ENCODE measurements at places on chromosomes 3 and 15. TPM values are rescaled to one million over a fixed set of nuclear protein-coding genes. Genes with fewer than 3 reads are reported as not detected.

GRCh38 chr15:56963126-56963525 is 44.7 kb downstream of the TCF12 start:
- H3K4me1 ChIP-seq = peaks cover 32% of the 10 kb centered on the region
- DNase-seq = no peak
- no peak overlapping the region for H3K4me3 ChIP-seq
- no peaks in the 10 kb centered on the region for H3K27me3 ChIP-seq

- no peak overlapping the region for H3K4me3 ChIP-seq
- DNase-seq = no peak
- H3K4me1 ChIP-seq = peaks cover 24% of the 10 kb centered on the region
- no peak overlapping the region for H3K27ac ChIP-seq
These were observed 146.5 kb downstream of the FILIP1L start for GRCh38 chr3:99967796-99968195.

DNA sequence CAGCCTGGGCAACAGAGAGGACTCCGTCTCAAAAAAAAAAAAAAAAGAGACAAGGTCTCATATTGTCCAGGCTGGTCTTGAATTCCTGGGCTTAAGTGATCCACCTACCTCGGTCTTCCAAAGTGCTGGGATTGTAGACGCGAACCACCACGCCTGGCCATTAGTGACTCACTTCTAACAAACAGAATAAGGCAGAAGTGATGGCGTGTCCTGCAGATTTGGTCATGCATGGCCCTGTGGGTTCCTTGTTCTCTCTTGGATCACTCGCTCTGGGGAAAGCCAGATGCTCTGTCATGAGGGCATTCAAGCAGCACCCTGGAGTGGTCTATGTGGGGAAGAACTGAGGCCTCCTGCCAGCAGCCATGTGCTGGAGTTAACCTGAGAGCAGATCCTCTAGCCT is 27.4 kb upstream of the TJP1 start:
- no peak overlapping the region for H3K4me3 ChIP-seq
- H3K27ac ChIP-seq = no peak overlapping the region
- no peaks in the 10 kb centered on the region for H3K36me3 ChIP-seq
- no peaks in the 10 kb centered on the region for H3K4me1 ChIP-seq

DNA sequence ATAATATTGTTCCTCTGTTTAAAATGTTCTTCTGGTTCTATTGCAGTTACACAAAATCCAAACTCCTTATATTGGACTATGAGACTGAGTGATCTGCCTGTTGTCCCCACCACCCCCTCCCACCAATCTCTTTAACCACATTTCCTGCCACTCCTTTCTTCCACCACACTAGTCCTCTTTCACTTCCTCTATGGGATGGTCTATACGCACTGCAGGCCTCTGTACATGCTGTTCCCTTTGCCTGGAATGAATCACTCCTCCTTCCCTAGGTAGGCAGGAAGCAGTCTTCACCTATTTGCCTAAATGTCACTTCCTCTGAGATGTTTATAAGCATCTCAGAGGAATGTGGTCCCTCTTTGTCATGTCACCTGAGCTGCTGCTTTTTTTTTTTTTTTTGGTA is 4.0 kb downstream of the MAP2K1 start:
- H3K36me3 ChIP-seq = no peaks in the 10 kb centered on the region
- peaks cover 34% of the 10 kb centered on the region for H3K4me1 ChIP-seq
- DNase-seq = no peak
- no peaks in the 10 kb centered on the region for H3K27me3 ChIP-seq
- no peak overlapping the region for H3K27ac ChIP-seq

GRCh38 chr15:101114166-101114565 is 137.7 kb downstream of the CHSY1 start:
- peaks cover 4% of the 10 kb centered on the region for H3K4me1 ChIP-seq
- H3K27ac ChIP-seq = no peak overlapping the region
- no peak overlapping the region for H3K4me3 ChIP-seq
- H3K27me3 ChIP-seq = no peaks in the 10 kb centered on the region
- H3K36me3 ChIP-seq = no peaks in the 10 kb centered on the region

DNA sequence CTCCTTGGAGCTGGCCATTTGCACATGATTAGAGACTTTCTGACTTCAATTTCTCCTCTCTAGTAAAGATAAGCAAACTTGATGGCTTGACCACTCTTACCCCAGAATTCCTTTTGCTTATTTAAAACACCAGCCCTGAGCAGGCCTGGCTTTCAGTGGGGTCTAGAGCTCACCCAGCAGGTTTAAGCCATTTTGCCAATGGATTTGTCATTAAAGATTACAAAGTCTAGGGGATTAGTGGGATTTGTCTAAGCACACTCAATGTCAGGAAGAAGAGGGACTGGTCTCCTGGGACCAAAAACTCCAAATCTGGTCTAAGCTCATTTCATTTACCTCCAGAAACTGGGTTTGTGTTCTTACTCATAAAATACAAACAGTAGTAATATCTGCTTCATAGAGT is 57.3 kb upstream of the SNTN start:
- H3K36me3 ChIP-seq = no peaks in the 10 kb centered on the region
- no peaks in the 10 kb centered on the region for H3K4me1 ChIP-seq
- H3K27me3 ChIP-seq = no peaks in the 10 kb centered on the region
- H3K27ac ChIP-seq = no peak overlapping the region

- no peak for DNase-seq
- H3K4me3 ChIP-seq = no peak overlapping the region
- H3K4me1 ChIP-seq = no peaks in the 10 kb centered on the region
These were observed 9.2 kb upstream of the ACSBG1 start for GRCh38 chr15:78243491-78243941.

DNA sequence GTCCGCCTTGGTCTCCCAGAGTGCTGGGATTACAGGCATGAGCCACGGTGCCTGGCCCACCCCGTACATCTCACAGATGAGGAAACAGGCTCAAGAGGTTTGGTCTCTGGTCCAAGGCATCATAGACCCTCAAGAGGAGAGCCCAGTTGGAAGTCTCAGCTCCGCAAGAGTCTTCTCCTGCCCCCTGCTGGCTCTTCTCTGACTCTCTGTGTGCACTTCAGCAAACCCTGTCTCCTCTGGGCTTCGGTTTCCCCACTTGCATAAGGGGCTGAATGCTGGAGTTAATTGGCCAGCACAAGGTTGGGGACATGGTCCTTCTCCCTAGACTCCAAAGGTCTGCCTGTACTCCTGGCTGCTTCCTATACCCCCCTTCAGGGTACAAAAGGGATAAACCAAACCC is 3.9 kb downstream of the MST1R start:
- no peaks in the 10 kb centered on the region for H3K4me1 ChIP-seq
- no peak for DNase-seq
- H3K36me3 ChIP-seq = no peaks in the 10 kb centered on the region
- no peak overlapping the region for H3K4me3 ChIP-seq

DNA sequence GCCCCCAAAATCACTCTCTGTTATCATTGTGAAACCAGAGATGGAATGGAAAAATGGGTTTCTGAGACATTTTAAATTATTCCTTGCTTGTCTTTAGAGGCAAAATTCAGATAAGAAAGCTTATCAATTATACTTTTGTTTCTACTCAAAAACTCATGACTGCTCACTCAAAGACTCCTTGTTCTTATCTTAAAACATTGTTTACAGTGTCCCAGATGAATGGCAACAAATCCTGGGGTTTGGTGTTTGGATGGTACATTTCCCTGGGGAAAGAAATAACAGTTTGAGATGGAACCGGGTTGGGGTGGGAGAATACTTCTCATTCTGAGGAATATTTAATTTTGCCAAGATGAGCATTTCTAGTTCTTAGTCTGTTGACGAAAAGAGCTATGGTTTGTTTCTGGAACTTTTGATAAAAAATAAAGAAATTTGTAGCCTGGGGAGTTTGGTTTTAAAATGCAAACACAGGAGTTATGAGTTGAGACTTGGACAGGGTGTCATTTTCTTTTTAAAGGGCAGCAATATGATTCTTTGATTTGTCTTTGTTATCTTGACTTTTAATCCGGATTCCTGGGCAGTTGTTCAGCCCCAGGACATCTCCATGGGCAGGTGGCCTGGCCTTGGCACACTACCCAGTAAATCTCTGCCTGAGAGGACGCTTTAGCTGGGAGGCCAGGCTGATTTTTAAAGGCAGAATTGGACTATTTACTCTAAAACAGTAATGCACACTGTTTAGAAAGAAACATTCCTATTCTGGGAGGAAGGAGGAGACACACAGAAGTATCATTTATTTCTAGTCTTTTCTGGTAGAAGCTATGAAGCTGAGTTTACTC is 32.4 kb downstream of the BTD start:
- H3K27ac ChIP-seq = peak overlapping the region; percentile 9
- H3K36me3 ChIP-seq = no peaks in the 10 kb centered on the region
- no peaks in the 10 kb centered on the region for H3K4me1 ChIP-seq
- no peak overlapping the region for H3K4me3 ChIP-seq
- DNase-seq = no peak

GRCh38 chr3:52533623-52534280 is at the start of gene NT5DC2:
Gene NT5DC2, minus strand, starts transcription at chr3:52533857. Its CDS starts 120 bp downstream, at chr3:52533737.
- H3K4me1 ChIP-seq = no peaks in the 10 kb centered on the region
- peaks cover under 1% of the 10 kb centered on the region for H3K36me3 ChIP-seq
- peak within 1 kb of the TSS; percentile 93 for H3K27ac ChIP-seq
- DNase-seq = peak; percentile 70
- H3K27me3 ChIP-seq = no peaks in the 10 kb centered on the region
- H3K4me3 ChIP-seq = peak within 1 kb of the TSS; percentile 50

DNA sequence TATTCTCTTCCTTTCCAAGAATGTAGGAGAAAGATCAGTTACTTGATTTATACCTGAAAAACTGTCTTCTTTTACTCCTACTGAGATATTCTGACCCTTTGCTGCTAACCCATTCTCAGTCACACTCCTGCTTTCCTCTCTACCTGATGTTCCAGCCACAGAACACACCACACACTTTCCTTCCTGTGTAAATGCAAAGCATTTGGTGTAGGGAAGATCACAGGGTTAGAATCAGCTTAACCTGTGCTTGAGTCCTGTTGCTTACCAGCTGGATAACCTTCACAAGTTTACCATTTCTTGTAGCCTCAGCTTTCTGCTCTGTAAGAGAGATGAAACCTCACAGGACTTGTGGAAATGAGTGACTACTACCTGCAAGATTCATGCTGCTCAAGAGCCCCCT is 489.8 kb upstream of the GOLIM4 start:
- H3K27ac ChIP-seq = no peak overlapping the region
- no peaks in the 10 kb centered on the region for H3K36me3 ChIP-seq
- no peak for DNase-seq
- no peaks in the 10 kb centered on the region for H3K27me3 ChIP-seq

- DNase-seq = no peak
- no peaks in the 10 kb centered on the region for H3K36me3 ChIP-seq
- no peaks in the 10 kb centered on the region for H3K4me1 ChIP-seq
- no peaks in the 10 kb centered on the region for H3K27me3 ChIP-seq
These were observed 87.9 kb upstream of the LINGO1 start for GRCh38 chr15:77720655-77721054.

- no peaks in the 10 kb centered on the region for H3K36me3 ChIP-seq
- no peak overlapping the region for H3K27ac ChIP-seq
- no peak overlapping the region for H3K4me3 ChIP-seq
These were observed 173.5 kb downstream of the OR4M2 start for GRCh38 chr15:22253676-22254408.

- no peaks in the 10 kb centered on the region for H3K27me3 ChIP-seq
- no peak overlapping the region for H3K4me3 ChIP-seq
- H3K36me3 ChIP-seq = peaks cover 4% of the 10 kb centered on the region
- peak overlapping the region; percentile 81 for H3K27ac ChIP-seq
These were observed 74.9 kb downstream of the DAPK2 start for GRCh38 chr15:63971427-63971805.

DNA sequence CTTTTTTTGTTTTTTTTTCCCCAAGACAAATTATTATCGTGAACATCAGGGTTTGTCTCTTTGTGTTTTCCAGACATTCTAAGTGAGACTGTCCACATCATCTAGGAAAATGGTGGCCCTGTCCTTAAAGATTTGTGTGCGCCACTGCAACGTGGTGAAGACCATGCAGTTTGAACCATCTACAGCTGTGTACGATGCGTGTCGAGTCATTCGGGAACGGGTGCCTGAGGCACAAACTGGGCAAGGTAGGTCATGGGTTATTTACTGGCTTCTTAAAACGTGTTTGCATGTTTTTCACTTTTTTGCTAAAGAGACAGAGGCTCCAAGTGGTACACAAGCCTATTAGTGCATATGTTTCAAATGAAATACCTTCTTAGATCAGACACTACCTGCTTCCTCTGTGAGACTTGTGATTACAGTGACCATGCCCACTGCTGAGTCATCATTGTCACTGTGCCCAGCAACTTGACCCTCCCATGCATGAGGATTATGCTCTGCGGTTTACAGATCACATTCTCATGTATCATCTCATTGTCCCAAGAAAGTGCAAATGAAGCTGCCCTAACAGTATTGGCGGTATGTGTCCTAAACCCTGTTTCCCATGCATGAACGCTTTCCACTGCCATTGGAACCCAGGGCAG is 395.2 kb upstream of the TPM1 start:
- H3K27me3 ChIP-seq = no peaks in the 10 kb centered on the region
- H3K4me1 ChIP-seq = no peaks in the 10 kb centered on the region
- no peak for DNase-seq
- no peak overlapping the region for H3K27ac ChIP-seq
- no peak overlapping the region for H3K4me3 ChIP-seq
- peaks cover 4% of the 10 kb centered on the region for H3K36me3 ChIP-seq

GRCh38 chr15:59276225-59277178 is 69.9 kb downstream of the LDHAL6B start:
- no peaks in the 10 kb centered on the region for H3K27me3 ChIP-seq
- no peak overlapping the region for H3K27ac ChIP-seq
- DNase-seq = no peak
- no peak overlapping the region for H3K4me3 ChIP-seq

Gene C15orf62
- not detected for total RNA-seq

Gene SYNPR
- 2.7 TPM for total RNA-seq

Gene GTPBP8
- total RNA-seq = 16.4 TPM

Gene PEAK1
- total RNA-seq = 44.2 TPM

Gene FANCD2OS
- not detected for total RNA-seq

Gene STRA6
- 0.22 TPM for total RNA-seq

Gene C2CD4A
- 0.16 TPM for total RNA-seq

Gene CHDH
- total RNA-seq = 2.2 TPM

Gene CATSPER2
- total RNA-seq = 0.26 TPM

Gene ERICH6
- not detected for total RNA-seq

Measured in right atrium auricular region (tissue), 2 donors.